ENCODE measurements at places on chromosomes 6 and 20.

DNA sequence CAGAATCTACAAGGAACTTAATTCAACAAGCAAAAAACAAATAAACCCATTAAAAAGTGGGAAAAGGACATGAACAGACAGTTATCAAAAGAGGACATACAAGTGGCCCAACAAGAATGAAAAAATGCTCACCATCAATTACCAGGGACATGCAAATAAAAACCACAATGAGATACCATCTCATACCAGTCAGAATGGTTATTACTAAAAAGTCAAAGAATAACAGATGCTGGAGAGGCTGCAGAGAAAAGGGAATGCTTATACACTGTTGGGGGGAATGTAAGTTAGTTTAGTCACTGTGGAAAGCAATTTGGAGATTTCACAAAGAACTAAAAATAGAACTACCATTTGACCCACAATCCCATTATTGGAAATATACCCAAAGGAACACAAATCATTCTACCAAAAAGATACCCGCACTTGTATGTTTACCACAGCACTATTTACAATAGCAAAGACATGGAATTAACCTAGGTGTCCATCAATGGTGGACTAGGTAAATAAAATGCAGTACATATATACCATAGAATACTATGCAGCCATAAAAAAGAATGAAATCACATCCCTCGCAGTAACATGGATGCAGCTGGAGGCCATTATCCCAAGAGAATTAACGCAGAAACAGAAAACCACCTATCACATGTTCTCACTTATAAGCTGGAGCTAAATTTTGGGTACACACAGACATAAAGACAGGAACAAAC, 48.4 kb downstream of the RNGTT start:
- no peak for DNase-seq

DNA sequence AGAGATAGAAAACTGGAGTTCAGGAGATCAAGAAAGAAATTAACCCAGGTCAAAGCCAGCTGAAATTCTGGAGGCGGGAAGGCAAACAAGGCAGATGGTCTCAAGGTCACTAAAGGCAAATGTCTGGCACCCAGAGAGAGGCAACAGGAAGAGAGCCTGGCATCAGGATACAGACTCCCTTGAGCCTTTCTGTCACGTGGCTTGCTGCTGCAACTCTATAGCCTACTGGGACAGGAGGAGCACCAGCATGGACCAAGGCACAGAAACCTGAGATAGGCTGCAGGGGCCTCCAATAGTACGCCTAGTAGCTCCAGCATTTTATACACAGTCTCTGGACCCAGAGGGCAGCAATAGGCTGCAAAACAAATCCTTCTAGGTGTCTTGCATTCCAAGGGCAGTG, 75.1 kb downstream of the SEL1L2 start:
- no peak for DNase-seq

DNA sequence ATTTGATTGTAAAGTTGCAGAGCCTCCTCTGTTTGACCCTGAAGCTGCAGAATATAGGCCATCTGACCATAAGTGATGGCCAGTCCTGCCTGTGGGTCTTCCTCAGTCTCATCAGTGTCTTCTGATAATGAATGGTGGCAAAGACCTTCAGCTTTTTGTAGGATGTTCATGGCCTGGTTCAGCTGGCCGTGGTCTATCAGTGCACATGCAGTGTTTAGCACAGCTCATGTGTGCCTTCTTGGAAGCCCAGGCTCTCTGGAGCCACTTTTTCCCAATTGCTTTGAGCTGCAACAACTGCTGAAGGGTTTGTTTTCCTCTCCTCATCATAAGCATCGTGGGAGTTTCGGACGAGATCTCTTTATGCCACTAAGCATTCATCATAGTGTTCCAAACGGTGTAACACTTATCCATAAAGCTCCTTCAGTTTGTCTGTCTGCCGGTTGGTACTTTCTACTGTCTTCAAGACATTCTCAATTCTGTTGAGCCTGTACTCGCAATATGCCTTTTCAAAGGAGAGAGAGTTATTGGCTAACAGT, 70.1 kb upstream of the TULP4 start:
- no peak for DNase-seq

GRCh38 chr6:137800762-137801161, 66.3 kb upstream of the TNFAIP3 start:
- no peak for DNase-seq

DNA sequence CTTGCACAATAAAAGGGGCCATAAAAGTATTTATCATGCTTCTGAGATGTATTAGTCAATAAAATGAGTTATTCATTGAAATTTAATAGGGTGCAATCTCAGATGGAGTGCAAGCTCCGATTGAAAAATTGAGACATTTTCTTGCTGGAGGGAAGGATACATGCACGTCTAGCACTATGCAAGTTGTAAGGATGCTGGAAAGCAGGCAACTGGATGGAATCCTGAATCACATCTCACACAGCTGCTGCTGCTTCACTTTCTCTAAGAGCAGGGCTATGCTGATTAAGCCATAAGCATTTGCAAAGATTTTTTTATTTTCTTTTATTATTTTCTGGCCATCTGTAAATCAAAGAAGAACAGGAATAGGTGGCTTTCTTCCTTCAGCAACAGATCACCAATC, 308.8 kb upstream of the EPHA7 start:
- DNase-seq = no peak
